ENCODE measurements at places on chromosomes 4 and X.

GRCh38 chrX:18701621-18702361 lies 5.7 kb upstream of the PPEF1 start:
- no peak for DNase-seq

- no peak for DNase-seq
These were observed 1532.4 kb upstream of the TENM3 start for GRCh38 chr4:180710628-180711337.

DNA sequence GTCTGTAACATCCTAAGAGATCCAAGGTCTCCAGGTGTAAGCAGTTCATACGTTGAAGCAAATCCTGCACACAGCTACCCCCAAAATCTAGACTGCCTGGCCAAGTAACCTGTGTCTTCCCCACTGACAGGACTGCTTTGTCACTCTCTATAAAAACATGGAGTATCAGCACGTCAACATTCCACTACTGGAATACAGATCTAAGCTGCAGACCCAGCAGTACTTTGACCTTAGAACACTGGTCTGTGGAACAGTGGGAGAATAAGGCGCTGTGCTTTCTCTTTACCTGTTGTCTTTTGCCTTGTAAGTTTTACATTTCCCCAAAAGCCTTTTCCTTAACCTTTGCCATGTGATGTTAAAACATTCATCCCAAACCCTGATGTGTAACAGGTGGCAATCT lies 137.4 kb downstream of the JADE1 start:
- no peak for DNase-seq

DNA sequence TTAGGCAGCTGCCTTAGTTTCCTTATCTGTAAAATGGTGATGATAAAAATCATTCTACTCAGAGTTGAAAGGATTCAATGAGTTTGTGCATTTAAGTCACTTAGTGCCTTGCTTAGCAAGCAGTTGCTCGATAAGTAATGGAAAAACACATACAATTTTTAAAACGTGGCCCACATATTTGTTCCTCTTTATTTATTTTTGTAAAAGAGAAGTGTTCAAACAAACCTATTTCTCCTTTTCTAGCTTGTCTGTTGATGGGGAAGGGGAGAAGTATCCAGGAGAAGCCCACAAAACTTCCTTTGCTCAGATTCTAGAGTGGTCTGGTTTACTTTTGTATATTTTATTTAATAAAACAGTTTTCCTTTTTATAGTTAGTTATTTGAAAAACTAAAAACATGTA lies 3.3 kb upstream of the HPGDS start:
- DNase-seq: no peak

DNA sequence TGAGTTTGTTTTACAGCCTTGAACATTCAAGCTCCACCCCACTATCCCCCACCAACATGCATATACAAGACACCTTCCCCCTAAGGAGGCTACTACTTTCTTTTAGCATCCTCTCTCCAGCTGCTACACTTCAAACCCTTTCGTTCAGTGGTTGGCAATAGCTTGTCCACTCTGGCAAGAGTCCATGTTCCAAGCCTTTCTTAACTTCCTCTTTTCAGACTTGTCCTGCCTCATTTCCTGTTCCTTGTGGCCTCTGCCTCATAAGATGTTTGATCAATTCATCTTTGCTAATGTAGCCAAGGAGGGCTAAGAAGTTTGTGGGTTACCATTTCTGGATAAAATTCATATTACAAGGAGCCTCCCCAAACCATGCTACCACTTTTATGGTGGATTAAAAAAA lies 20.8 kb upstream of the ZCCHC12 start:
- DNase-seq: peak; percentile 52

DNA sequence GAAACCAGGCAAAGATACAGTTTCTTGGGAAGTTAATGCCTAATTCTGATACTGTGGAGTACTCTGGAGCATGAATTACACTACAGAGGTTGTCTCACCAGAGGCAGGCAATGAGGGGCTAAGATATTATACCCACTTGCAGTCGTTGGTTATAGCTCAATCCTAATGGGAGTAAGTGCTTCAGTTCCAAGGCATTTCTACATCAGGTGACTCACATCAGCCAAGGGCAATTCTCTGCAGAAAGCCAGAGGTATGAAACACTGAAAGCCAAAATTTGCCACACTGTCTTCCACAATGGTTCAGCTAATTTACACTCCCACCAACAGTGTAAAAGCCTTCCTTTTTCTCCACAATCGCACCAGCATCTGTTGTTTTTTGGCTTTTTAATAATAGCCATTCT lies 174.0 kb upstream of the IL15 start:
- DNase-seq: no peak

GRCh38 chrX:19569930-19570329 lies 54.6 kb upstream of the MAP3K15 start:
- DNase-seq: no peak

- no peak for DNase-seq
These were observed 18.8 kb upstream of the YTHDC1 start for GRCh38 chr4:68368691-68369131.

- no peak for DNase-seq
These were observed 43.4 kb downstream of the TET2 start for GRCh38 chr4:105189855-105190650.

- DNase-seq: no peak
These were observed 49.9 kb downstream of the IL15 start for GRCh38 chr4:141686146-141686775.

DNA sequence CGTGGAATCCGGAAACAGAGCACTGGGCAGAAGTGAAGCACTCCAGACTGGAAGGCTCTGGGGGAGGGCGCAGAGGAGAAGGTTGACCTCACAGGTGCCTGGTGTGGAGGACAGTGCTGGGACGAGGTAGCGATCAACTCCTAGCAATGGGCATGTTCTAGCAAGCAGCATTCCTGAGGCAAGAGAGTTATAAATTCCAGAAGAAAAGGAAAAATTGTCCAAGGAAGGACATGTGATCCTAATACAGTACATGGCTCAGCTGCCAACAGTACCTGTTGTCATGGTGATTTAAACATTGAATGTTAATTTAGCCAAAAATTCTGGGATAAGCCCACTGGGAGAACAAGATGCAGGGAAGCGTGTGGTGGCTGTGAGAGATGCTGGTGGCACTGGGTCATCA lies 8.2 kb downstream of the ARHGAP4 start:
- no peak for DNase-seq

- no peak for DNase-seq
These were observed 167.7 kb downstream of the MGST2 start for GRCh38 chr4:139833151-139833910.

DNA sequence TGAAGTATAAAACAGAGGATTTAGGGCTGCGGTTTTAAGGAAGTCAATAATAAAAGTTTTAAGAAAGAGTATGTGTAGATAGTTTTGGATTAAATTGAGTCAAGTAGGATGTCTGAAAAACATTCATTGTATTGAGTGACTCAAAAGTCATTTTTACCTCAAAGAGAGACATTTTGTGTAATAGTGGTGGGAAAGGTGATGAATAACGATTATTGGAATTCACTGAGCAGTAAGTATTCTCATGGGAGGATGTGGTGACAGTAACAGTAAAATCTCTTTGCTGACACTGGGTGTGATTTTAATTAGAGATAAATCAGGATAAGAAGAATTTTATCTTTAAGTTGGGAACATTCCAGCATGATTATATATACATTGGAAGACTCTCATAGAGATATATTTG lies 233.6 kb downstream of the PDHA2 start:
- no peak for DNase-seq

- peak; percentile 1 for DNase-seq
These were observed 47.3 kb downstream of the CHRDL1 start for GRCh38 chrX:110748256-110748806.

DNA sequence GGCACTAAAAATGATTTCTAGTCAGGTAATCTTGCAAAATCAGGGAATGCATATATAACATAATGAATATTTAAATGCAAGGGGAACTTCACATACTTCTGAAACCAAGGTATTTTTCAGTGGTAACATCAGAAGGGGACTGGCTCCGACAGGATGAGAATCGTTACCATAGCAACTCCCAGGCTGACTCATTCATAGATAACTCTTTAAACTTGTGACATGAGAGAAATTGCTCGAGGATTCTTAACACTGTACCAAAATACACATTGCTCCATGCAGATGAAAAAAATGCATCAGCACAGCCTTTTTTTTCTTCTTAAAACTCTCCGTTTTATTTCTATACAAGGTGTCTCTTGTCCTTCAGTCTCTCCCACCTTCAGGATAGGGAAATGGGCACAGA lies 114.3 kb downstream of the GABRB1 start:
- no peak for DNase-seq

GRCh38 chr4:145770124-145770523 lies 90.2 kb downstream of the C4orf51 start:
- no peak for DNase-seq

DNA sequence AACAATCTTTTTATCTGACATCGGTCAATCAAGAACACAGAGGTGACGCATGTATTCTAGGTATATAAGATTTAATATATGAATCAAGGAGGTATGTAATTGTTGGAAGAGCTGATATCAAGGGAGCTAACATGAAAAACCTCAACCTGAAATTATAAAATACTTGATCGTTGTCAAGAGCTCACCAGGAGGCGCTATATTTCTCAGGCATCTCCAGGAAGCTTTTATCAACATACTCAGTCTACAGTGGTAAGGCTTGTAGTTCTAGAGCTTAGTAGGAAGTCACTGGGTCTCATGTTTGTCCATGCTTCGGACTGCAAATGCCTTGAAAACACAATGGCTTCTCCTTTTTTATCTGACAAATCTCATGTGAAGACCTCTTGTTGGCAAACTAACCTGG lies 156.1 kb downstream of the GRXCR1 start:
- peak; percentile 1 for DNase-seq

- no peak for DNase-seq
These were observed 1.5 kb downstream of the TMEM156 start for GRCh38 chr4:39030725-39031124.

- no peak for DNase-seq
These were observed 1.0 kb downstream of the PNMA3 start for GRCh38 chrX:153057281-153057680.

- no peak for DNase-seq
These were observed 2.6 kb upstream of the ADH1B start for GRCh38 chr4:99323756-99324155.

DNA sequence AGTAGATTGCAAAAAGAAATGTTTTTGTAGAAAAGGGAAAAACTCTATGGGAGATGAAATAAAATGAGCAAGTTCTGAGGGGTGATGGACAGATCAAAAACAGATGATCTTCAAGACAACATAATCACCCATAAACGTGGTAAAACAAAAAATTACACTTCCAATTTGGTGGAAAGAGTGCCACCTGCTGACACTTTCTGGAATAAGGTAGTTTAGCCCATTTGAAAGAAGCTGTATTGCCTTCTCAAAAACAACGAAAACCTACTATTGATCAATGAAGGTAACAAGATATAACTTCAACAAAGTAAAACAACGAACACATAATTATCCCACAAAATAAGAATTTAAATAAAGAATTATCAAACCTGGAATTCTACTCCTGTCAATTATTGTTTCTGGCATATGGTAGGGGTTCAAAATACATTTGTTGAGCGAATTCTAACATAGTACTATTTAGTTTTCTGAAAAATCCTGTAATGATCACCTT lies 2.5 kb downstream of the COQ2 start:
- peak; percentile 83 for DNase-seq

- peak; percentile 42 for DNase-seq
These were observed at the start of gene MGARP for GRCh38 chr4:139279760-139280620. MGARP (minus strand) TSS chr4:139280225; CDS start chr4:139280158, 67 bp downstream.

DNA sequence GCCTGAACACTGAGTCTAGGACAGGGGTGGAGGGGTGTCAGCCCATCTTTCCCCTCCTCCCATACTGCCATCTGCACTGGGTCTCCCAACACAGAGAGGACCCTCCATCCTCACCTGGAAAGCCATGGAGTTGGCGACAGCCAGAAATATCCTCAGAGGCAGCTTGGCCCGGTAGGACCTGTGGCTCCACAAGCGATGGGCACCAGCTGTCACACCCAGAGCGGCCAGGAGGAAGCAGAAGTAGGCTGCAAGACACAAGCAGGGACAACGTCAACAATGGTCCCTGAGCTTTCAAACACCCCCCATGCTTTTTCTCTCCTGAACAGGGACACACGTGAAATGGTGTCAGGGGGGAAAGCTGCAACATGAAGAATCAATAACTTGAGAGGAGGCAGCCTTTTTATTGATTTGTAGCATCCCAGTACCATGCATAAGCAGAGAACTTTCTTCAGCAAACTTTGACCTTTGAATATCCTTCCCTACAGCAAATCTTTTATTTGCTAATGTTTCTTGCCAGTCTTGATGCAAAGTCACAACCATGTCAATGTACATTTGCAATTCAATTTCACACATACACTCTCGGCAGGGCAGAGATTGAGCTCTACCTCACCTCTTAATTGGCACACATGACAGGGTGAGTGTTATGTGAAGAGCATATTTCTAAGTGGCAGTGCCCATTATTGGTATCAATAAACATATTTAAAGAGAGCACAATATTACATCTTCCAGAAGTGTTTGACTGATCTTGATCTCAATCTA lies 93.2 kb downstream of the SCD5 start:
- no peak for DNase-seq

DNA sequence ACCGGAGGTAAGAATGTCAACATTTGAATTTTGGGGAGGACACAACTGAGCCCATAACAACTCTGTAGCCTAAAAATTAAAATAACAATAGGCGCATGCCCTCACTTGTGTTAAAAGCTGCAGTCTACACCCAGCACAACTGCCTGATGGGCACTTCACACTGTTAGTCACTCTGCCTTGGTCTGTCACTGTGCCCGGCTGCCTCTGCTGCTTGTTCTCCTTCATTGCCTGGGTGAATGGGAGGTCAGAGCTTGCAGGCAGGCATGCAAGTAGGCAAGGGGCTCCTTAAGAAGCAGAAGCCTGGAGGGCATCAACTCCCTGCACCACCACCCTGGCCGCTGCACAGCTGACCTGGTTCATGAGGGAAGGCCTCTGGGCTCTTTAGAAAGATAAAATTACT lies 374.8 kb downstream of the MID1IP1 start:
- DNase-seq: no peak

DNA sequence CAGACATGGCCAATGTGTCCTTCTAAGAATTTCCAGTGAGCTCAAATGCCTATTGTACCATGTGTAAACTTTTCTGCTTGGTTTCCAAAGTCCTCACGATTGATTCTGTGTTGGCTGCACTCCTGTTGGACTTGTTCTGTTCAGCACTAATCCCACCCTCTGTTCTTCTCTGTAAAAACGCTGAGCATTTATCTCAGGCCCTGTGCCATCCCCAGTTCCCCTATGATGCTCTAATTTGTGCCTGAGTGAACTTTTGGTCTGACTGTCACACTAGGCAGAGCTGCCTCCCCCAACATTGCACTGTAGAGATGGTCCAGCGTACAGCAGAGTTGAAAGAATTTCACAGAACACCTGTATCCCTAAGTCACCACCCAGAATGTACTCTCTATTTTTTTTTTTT lies 76.1 kb upstream of the STS start:
- no peak for DNase-seq

GRCh38 chr4:168480931-168481611 lies 779 bp upstream of the DDX60L start:
- peak; percentile 94 for DNase-seq

DNA sequence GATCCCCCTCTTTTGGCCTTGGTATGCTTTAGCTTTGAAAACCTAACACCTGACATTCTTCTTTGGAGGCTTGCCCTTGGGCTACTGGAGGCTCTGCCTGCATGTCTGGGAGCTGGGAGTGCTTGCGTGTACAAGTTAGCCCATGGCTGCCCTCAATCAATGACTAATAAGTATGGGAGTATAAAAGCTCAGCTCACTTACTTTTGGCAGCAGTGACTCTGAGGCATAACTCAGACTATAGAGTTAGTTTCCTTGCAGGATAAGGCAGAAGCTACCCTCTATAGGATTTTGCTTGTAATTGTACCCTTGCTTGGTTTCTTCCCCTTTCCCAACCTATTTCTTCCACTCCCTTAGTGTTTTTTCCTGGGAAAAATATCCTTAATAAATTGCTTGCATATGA lies 247.9 kb downstream of the PPP1R2C start:
- DNase-seq: no peak
